ENCODE measurements at places on chromosomes 11 and 22.

- no peak for DNase-seq
Observed at GRCh38 chr11:79083352-79083751, 357.5 kb downstream of the TENM4 start.

DNA sequence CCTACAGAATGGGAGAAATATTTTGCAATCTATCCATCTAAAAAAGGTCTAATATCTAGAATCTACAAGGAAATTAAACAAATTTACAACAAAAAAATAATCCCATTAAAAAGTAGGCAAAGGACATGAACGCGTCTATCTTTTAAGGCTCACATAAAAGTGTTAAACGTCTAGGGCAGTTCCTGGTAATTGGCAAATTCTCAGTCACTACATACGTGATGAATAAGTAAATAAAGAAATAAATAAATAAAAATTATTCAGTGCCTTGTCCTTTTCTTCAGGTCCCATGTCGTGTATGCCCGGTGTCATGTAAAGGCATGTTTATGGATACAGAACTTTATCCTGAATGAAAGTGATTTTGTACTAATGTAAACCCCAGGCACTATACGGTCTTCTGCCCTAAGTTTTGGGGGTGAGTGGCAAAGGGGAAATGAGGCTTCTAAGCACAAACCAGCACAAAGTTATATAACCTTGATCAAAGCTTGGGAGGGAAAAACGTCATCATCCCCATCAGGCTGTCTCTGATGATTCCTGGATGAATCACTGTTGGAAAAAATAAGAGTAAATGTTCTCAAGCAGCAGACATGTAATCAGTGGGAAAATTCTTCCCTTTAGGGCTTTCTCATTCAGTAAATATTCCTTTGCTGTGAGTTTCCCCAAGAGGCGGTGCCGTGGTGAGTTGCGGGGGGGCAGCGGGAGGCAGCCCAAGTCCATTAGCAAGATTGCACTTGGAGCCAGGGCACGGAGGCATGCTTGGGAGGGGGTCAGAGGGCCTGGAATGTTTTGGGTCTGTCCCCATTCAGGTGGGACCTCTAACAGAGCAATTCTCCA, 30.4 kb upstream of the MICAL2 start:
- DNase-seq = no peak

- DNase-seq = no peak
Observed at GRCh38 chr11:83410605-83411565, 124.7 kb upstream of the CCDC90B start.

DNA sequence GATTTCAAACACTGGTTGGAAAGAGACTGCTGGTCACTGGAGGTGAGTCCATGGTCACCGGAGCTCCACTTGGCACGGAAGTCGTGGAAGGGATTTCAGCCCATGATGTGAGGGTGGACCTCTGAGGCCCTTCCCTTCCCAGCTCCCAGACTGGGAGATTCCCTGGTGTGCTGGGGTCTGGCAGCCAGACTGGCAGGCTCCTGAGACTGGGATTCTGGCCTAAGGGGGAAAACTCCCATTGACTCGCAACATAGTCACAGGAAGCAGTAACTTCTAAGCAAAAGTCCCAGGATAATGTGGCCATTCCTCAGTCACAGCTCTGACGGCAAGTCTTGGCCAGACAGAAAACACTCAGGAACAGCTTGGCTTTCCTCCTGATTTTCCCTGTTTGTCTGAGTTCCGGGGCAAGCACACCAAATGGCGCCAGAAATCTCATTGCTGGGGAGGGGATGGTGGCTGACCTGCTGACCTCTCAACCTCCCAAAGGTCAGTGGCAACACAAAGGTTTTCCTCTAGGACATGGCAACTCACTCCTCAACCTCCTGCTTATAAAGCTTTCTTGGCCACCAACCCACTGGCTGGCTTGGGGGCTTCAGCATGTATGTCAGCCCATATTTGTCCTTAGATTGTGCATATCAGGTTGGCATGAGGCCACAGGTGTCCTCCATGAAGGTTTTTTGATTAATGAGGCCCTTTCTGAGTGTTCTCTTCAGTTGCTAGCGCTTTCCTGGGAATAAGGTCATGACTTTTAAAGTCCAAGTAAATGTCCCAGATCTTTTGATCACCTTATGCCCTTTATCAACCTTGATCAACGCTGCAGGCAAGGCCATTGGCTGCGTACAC, 99.5 kb downstream of the CCDC81 start:
- DNase-seq = no peak

GRCh38 chr22:31333641-31334040, 12.5 kb downstream of the PATZ1 start:
- DNase-seq = no peak

- no peak for DNase-seq
Observed at GRCh38 chr11:65288706-65289536, 25.7 kb upstream of the CDC42EP2 start.

DNA sequence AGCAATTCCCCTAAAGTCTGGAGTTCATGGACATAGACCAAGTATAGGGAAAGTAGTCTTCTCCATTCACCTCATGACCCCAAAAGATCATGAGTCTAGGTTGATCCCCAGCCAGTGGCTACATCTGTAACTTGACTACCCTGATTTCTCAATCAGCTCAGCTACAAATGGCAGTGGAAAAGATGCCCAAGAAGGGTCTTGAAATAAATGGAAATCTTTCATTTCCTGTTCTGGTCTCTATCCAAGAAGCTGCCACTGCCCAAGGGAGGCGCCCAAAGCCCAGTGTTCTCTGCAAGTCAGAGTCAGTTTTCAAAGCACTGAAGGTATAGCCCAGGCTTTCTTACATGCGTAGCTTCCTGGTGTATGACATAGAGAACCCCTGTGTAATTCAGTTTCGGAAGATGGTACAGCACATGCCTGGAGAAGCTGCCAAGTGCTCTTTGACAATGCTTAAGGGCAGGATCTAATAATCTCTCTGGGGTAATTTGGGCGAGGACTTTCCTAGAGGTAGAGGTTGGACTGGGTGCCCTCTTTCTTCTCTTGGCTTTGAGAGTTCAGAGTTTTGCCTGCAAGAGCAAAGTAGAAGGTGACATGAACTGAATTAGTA, 101.1 kb downstream of the ADAMTS15 start:
- no peak for DNase-seq

GRCh38 chr11:65502555-65503367, 3.9 kb downstream of the MALAT1 start:
- no peak for DNase-seq

DNA sequence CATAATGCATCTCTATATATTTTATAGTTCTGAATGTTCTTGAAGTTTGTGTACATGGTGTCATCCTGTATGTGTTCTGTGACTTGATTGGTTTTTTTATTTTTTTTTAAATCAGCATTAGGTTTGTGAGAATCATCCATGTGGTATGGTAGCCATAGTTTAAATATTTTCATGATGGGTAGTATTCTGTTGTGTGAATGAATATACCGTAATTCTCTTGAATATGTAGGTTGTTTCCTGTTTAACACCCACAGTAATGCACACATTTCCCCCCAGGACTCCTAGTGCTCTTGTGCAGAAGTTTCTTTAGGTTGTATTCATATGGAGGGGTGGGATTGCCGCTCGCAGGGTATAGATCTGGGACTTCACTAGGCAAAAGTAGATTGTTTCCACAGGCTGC, 2.0 kb downstream of the PACS1 start:
- no peak for DNase-seq

- DNase-seq = no peak
Observed at GRCh38 chr11:116890193-116890592, 52.8 kb upstream of the APOA1 start.

GRCh38 chr11:83257761-83258168, 28.4 kb downstream of the CCDC90B start:
- DNase-seq = no peak

- DNase-seq = no peak
Observed at GRCh38 chr11:75499423-75500190, 26.1 kb downstream of the GDPD5 start.

- DNase-seq = no peak
Observed at GRCh38 chr22:50473088-50473487, 1.7 kb downstream of the SBF1 start.

- DNase-seq = no peak
Observed at GRCh38 chr11:79080551-79080950, 360.3 kb downstream of the TENM4 start.

GRCh38 chr11:32388871-32389770, 46.2 kb downstream of the WT1 start:
- no peak for DNase-seq

DNA sequence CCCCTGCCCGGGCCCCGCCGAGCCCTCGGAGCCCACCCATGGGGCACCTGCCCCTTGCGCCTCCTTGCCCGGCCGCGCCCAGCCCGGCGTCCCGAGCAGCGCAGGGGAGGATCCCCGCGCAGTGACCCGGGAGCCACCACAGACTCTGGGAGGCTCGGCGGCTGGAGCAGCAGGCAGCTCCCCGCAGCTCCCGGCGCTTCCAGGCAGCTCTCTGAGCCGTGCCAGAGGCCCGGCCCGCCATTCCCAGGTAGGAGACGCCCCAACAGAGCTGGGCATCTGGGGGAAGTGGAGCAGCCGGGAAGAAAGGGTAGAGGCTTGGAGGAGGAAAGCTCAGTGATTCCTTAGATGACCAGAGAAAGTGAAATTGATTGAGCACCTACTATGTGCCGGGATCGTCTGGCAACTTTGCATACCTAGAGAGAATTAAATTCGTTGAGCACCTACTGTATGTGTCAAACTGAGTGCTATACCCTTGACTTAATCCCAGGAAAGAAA, 670 bp downstream of the RASD2 start:
- DNase-seq = no peak

DNA sequence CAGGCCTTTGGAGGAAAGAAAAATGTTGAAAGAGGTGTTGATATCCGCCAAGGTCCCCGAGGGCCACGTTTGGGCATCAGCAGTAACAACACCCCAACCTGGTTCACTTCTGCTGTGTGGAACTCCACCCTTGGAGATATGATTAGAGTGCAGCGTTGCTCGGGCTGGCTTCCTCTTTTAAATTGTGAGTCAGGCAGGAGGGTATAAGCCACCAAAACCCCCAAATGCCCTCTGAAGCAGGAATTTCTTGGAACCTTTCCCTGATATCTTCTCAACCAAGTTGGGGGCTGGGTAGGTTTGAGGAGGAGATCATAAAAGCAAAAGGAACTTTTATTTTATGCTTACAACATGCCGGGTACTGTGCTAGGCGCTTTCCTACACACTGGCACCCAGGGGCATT, 6.4 kb upstream of the C11orf96 start:
- DNase-seq = no peak

- DNase-seq = no peak
Observed at GRCh38 chr11:122744357-122744756, 88.8 kb downstream of the UBASH3B start.

DNA sequence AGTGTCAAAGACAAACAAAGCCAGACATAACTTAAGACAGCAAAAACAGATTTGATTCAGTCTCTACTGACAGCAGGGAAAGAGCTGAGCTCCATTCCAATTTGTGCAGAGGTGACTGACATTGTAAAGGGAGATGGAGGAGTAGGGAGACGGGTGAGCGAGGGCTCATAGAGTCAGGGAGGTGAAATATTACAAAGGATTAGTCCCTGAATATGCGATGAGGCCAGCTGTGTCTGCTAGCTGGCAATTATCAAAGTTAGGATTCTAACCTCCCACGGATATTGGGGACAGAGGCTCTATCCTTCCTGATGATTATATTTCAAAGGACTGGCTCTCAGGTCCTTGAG, 8.3 kb downstream of the PLAAT2 start:
- DNase-seq = no peak

GRCh38 chr11:12266943-12267342, 110.4 kb upstream of the PARVA start:
- no peak for DNase-seq

DNA sequence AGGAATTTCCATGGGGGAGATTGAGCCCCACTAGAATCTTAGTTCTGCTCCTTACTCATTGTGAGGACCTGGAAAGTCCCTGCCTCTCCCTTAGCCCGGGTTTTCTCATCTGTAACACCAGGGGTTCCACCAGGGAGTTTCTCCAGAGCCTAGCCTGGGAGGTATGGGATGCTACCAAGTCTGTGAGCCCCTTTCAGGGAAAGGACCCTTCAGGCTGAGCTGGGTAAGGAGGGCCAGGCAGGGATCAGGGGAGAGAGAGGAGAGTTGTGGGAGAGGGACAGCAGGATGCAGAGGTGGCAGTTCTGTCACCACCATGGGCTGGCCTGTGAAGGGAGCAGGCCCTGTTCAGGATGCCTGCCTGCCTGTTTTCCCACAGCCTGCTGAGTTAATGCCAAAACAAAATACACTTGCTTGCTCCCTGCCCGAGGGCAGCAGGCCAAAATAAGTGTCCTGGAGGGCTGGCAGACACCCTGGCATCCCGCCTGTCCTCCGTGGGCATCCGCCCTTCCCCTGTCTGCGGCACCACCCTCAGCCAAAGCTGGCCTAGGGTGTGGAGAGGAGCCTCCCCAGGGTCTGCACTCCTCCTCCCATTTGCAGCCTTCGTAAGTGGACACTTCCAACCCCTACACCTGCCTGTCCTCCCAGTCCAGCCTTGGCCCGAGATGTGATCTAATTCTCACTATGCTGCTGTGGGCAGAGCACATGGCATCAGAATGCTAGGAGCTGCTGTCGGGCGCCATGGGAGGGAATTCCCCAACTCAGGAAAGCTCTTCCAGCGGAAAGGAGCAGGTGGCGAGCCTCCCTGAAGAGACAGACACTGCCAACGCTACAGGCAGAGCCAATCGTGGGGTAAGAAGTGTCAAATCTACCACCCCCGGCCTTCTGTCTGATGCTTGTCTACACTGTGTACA, 5.9 kb upstream of the FCHSD2 start:
- DNase-seq = peak; percentile 35

- DNase-seq = no peak
Observed at GRCh38 chr11:35621620-35622019, 3.4 kb downstream of the FJX1 start.

- DNase-seq = no peak
Observed at GRCh38 chr11:93131709-93132108, 66.1 kb downstream of the SLC36A4 start.

DNA sequence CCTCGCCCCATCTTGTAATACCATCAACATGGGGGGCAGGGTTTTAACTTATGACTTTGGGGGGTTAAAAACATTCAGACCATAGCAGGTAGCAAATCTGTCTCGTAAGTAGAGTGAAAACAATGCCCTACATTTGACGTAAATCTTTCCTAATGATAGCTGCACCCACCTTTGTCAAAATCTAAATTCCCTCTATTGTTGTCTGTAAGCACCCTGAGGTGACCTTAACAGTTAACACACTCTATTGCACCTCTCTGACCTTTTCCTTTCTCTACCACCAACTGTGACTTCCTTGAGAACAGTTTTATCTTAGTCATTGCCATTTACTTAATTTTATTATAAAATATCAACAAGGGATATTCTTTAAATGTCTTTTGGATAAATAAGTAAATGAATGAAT, 1024.9 kb upstream of the CNTN5 start:
- no peak for DNase-seq

DNA sequence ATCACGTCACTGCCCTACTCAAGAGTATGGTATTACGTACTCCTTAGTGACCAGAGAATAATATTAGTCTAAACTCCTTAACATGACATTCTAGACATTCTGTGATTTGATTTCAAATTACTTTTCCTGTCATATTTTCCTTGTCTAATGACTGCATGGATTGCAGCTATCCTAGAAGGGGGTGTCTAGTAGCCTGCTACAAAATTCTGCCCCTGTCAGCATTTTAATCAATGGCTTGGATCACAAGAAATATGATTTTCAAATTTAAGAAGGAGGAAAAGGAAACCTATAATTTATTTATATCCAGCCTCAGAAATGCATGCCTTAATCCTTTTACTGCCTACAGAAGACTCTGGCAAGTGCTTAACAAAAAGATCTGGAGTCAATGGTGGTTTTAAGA, 216.8 kb downstream of the SWAP70 start:
- no peak for DNase-seq

Data from frontal cortex (tissue), 4 donors.